ENCODE measurements at places on chromosomes 7 and 10.

DNA sequence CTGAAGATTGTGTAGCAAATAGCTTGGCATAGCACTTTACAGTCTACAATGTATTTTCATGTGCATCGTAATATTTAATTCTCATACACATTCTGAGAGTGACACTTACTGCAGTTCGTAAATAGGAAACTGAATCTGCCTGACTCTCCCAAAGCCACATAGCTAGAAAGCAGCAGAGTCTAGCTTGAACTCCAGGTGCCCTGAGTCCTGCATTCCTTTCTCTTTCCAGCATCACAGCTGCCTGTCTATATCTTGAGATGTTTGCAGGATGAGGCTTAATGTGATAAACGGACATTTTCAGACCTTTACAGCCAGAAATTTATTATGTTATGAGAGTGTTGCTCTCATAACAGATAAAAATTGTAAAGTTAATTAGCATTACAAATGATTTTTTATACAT lies 132.9 kb upstream of the PLXDC2 start:
- no peak for DNase-seq

- DNase-seq: no peak
Observed at GRCh38 chr10:52477305-52477704, 163.2 kb downstream of the DKK1 start.

DNA sequence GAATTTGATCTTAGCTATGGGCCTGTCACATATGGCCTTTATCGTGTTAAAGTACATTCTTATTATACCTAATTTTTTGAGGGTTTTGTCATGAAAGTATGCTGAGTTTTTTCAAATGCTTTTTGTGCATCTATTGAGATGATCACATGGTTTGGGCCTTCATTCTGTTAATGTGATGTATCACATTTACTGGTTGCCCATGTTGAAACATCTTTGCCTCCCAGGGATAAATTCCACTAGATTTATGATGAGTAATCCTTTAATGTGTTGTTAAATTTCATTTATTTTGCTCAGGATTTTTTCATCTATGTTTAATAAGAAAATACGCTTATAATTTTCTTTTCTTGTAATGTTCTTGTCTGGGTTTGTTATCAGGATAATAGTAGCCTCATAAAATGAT lies 442.0 kb downstream of the MDFIC start:
- DNase-seq: no peak

DNA sequence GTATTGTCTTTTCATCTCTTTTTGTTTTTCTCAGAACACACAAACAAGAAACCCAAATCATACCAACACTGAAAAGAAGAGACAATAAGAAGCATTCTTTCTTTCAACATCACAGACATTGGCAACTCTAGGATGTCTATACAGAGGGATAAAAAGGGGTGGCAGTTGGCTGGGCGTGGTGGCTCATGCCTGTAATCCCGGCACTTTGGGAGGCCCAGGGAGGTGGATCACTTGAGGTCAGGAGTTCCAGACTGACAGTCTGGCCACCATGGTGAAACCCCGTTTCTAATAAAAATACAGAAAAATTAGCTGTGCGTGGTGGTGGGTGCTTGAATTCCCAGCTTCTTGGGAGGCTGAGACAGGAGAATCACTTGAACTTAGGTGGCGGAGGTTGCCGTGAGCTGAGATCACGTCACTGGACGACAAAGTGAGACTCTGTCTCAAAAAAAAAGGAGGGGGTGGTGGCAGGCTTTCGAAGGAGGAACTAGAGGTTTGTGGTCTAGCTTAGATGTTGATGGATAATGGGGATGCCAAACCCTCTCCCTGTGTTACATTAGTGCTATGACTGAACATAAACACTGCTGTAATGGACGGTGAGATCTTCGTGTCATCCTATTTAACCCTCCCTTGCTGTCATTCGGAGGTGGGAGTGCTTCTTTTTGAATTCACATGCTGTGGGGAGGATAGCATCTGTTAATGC lies 9.4 kb downstream of the CNNM2 start:
- DNase-seq: no peak

DNA sequence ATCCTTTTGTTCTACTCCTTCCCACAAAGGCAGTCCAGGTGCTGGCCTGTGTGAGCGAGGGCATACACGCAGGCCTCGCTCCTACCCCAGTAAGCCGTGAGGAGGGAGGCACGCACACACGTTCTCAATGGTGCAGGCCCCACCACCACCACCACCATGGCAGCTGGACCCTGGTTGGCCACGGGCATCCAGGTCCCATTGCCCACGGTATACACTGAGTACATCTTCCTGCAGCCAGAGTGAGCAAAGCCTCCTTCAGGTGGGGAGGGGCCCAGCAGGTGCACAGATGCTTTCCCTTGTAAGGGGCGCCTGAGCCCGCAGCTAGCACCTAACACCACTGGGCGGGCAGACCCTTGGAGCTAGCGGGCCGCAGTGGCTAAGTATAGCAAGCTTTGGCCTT lies 373.3 kb upstream of the MKI67 start:
- no peak for DNase-seq

GRCh38 chr10:33749790-33750189 lies 415.3 kb upstream of the NRP1 start:
- DNase-seq: no peak

DNA sequence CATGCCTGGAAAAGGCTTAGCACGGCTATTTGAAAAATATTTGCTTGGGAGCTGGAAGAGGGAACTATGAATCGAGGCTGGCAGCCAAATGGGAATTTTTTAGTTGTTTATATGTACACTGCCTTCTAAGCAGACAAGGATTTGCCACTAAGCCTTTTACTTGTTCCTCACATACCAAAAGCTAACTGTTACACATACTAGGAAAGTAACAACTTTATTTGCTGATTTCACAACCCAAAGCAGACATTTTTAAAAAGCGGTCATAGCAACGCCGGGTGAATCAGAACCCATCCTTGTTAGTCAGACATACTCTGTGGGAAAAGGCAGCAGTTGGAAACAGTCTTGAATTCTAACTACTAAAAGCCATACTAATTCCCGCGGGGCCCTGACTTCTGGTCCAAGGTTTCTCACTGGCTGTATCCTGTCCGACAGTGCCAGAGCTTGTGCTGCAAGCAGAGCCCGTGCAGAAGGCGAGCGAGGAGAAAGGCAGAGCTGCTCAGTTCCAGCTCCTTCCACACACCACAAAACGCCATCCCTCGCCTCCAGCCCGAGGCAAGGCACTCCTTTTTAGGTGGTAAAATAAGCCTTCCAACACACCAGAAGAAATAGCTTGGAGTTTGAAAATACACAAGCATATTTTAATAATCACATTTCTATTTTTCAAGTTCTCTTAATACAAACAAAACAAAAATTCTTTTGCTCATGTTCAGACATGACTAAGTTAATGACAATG lies 89.2 kb downstream of the RNF216 start:
- no peak for DNase-seq

DNA sequence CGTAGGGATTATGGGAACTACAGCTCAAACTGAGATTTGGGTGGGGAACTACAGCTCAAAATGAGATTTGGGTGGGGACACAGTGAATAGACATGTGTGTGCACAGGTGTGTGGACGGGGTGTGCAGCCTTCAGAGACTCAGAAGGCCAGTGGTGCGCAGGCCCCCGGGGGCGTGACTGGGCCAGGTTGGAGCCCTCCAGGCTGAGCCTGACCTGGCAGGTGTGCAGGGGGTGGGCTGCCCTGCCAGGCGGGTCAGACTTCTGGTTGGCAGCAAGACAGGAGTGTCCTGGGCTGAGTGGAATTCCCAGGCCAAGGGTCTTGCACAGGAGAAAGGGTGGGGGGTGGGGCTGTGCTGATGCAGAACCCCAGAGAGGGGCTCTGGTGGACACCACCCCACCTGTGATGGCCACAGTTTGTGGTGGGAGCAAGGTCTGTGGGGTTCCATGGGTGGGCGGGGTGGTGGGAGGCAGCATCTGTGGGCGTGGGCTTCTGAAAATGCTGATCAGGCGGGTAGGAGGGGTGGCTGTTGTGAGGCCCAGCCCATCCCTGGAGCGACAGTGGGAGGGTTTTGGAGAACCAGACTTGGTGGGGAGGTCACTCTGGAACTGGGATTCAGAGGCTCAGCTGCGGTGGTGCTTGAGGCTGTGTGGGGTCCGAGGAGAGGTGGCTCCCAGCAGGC lies 29.3 kb upstream of the PSMG3 start:
- no peak for DNase-seq

GRCh38 chr10:106511917-106512316 lies 652.6 kb downstream of the SORCS1 start:
- no peak for DNase-seq

- no peak for DNase-seq
Observed at GRCh38 chr7:108330227-108330626, 126.0 kb downstream of the NRCAM start.

DNA sequence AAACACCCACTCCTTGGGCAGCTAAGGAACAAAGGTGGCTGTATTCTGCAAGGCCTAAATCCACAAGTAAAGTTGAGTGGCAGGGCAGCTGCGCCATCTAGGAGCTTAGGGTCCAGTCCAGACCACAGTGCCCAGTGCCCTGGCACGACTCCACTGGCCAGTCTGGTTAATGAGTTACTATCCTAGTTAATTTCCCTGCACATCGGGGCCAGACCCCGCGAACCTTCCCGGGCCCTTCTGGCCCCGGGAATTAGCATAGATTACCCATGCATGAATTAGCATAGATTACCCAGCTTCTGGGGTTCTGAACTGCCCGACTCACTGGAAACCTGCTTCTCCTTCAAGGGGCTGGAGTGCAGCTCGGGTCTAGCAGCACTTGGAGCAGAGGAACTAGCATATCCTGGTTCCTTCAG lies 3.2 kb upstream of the EMX2 start:
- DNase-seq: no peak

DNA sequence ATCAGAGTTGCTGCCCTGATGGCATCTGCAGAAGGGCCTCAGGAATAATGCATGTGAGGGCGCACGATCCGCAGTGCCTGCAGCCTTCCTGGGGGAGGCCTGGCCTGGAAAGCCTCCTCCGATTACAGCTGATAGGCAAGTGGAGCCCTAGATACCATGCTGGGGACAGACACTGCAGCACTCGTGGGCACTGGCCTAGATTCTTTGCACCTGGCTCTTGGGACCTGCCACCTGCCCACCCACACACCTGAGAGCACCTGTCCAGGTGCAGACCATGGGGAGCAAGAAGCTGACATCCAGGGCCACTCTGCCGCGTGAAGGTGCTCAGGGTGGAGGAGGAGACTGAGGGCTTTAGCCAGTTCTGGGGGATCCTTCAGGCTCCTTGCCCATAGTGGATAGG lies 14.8 kb downstream of the YKT6 start:
- DNase-seq: no peak

GRCh38 chr10:20608503-20608902 lies 288.6 kb downstream of the NEBL start:
- no peak for DNase-seq

DNA sequence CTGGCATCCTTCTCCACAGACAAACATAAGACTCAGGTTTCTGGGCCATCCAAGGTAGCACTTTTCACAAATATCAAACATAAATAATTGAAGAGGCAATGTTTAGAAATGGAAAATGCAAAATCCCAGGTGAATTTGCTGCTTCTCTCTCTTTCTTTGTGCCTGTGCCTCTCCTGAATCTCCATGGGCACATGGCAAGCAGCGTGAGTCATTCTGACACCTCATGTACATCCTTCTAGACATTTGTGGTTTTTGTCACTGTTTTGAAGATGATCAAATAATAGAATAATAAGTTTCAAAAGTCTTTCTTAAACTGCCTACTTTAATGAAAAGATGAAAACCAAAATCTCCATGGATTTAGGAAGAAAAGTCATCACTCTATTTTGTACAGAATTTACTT lies 60.3 kb upstream of the RAB11FIP2 start:
- no peak for DNase-seq

DNA sequence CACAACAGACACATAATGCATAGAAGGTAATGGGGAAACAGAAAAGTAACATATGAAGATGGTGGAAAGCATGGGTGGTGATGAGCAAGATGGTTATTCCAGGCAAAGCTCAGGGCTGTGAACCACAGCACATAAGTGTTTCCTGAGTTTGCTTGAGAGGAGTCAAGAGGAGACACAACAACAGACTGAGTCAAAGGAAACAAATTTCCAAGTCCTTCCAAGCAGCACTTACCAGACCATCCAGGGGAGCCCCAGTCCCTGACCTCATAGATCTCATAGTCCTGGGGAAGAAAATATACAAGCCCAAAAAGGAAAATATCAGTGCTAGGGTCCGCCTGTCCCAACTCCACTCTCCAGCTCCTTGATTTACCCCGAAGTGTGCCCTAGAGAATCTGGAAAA lies 216.6 kb upstream of the FZD1 start:
- no peak for DNase-seq

DNA sequence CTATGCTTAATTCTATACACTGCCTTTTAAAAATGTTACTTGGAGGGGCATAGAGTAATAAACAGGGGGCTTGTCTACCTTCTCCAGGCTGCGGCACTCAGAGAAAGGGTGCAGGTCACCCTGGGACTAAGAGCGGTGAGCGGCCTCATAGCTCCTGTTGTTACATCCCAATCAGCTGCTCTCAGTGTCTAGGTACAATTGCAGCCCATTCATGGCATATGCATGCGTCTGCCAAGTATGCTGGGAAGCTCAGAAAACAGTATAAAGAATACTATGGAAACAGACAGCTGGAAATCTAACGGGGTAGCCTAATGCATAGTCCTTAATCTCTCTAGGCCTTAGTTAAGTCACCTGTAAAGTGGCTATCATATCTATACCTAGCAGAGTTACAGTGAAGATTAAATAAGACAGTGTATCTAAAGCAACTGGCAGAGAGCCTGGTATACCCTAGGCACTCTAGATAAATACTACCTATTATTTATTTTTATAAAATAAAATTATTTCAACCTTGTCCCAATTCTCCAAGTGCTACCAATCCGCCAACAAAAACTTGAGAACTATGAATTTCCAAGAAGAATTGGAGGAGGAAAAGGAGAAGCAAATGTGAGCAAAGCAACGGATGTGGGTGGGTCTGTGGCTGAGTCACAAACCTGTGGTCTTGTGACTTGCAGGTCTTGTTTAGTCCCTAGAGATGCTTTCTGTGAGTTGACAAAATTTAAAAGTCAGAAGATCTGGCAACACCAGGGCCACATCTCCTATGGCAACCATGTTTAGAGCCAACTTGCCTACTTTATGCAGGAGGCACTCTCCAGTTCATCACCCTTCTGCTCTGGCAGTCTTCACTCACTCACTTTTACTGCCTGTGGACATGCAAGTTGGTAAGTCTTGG lies 183.0 kb downstream of the RAPGEF5 start:
- DNase-seq: no peak

- no peak for DNase-seq
Observed at GRCh38 chr10:8617792-8618191, 563.3 kb downstream of the GATA3 start.

DNA sequence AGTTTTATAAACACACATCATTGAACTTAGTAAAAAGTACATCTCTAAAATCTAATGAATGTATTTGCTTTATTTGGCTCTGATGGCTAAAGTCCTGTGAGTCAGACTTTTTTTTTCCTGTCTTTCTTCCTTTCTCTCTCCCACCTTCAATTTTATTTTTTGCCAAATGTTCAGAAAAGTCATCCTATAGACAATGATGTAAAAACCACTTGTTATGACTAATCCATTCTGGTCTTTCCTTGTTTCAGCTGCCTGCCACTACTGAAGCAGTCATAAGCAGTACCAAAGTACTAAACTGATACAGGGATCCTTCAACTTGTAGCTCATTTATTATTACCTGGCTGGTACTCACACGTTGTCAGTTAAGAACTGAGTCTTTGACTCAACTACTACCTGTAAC lies 23.9 kb downstream of the HECTD2 start:
- no peak for DNase-seq

GRCh38 chr10:17220652-17221100 lies 7.4 kb upstream of the VIM start:
- DNase-seq: no peak
